CD4-positive, alpha-beta T cell treated with Interleukin-1 beta for 1 hour (primary cell): ENCODE measurements at places on chromosomes 12 and 14.

DNA sequence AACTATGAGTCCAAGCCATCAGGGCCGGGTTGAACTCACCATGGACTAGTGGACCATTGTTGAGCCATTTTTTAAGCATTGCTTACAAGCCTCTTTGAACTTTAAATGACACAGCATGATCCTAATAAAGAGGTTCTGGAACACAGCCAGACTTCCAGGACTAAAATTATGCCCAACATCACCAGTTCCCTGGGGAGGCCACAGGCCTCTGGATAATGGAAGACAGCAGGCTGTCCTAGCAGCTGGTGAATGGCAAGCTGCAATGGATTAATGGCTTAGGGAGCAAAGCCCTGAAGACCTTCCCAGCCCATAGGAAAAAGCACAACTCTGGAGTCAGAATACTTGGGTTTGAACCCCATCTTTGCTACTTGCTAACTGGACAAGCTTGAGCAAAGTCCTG, 71.3 kb downstream of the FLRT2 start:
- no peak for DNase-seq

- DNase-seq, result no peak
Observed at GRCh38 chr12:9389796-9390195, 181.6 kb upstream of the PZP start.

- DNase-seq, result no peak
Observed at GRCh38 chr14:100215330-100215885, 23.5 kb upstream of the YY1 start.

GRCh38 chr12:125093681-125094330, 28.6 kb downstream of the AACS start:
- no peak for DNase-seq

DNA sequence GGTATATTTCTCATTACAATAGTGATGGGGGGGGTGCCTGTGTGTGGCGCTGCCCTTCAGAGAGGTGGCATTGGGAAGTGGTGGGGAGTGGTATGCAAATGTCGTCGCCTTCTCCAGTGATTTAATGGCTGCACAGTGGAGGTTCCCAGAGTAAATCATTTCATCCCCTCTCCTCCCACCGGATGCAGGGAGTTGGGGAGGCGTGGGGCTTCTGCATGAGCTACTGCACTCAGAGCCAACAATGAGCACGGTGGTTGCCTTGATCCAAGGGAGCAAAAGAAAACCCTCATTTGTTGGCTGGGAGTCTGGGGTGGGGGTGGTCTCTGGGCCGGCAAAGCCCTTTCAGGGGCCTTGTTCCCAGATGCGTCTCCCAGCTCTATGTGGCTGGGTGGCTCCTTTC, 124.3 kb downstream of the AACS start:
- DNase-seq, result no peak

GRCh38 chr14:22478670-22479069, 110.4 kb downstream of the DAD1 start:
- no peak for DNase-seq

DNA sequence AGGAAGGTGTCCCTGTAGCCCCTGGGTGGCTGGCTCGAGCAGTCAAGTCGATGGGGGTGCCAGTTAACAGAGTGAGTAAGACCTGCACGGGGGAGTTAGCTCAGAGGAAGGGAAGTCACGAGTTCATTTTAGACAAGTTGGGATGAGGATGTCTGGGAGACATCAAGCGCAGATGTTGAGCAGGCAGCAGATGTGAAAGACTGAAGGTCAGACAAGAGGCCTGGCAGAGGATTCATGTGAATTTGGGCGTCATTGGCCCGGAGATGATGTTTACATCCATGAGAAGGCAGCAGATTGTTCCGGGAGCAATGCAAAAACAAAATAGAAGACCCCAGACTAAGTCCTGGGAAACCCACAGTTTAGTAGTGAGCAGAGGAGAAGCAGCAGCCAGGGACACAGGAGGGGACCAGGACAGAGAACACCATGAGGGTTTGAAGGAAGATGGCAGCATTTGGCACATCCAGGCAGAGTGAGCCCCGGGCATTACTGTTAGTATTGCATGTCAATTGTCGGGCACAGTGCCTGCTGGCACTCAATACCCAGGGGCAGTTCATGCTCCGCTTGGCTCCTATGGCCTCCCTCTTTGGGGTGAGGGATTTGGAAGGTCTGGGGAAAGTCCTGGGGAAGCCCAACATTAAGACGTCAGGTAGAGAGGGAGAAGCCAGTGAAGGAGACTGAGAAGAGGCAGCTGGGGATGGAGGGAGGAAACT, 15.1 kb downstream of the LTBP2 start:
- no peak for DNase-seq

GRCh38 chr14:23931721-23932289, 21.8 kb upstream of the DHRS4 start:
- DNase-seq, result no peak
